Naive B cell (primary cell): ENCODE measurements at places on chromosomes 1 and 21. TPM values are rescaled to one million over a fixed set of nuclear protein-coding genes. Genes with fewer than 3 reads are reported as not detected.

CD5L gene
- polyA plus RNA-seq: not detected

WLS gene
- polyA plus RNA-seq: not detected

LAMC1 gene
- 13.3 TPM for polyA plus RNA-seq

ERICH3 gene
- not detected for polyA plus RNA-seq

PDC gene
- not detected for polyA plus RNA-seq

NTMT2 gene
- not detected for polyA plus RNA-seq

TNNI3K gene
- 0.48 TPM for polyA plus RNA-seq

RNU1-4 gene
- polyA plus RNA-seq: 27.4 TPM

MCOLN3 gene
- not detected for polyA plus RNA-seq

TLCD4 gene
- 1.8 TPM for polyA plus RNA-seq

GRCh38 chr1:175690298-175690697, 53.1 kb downstream of the TNR start:
- H3K27me3 ChIP-seq: peaks cover 11% of the 10 kb centered on the region
- DNase-seq: no peak
- no peak overlapping the region for H3K4me3 ChIP-seq
- peaks cover 4% of the 10 kb centered on the region for H3K4me1 ChIP-seq
- no peak overlapping the region for H3K27ac ChIP-seq
- H3K36me3 ChIP-seq: no peaks in the 10 kb centered on the region

GRCh38 chr1:108120163-108120562, 80.0 kb downstream of the SLC25A24 start:
- peak overlapping the region; percentile 35 for H3K27ac ChIP-seq
- no peak overlapping the region for H3K4me3 ChIP-seq
- no peak for DNase-seq
- H3K4me1 ChIP-seq: peaks cover 20% of the 10 kb centered on the region

GRCh38 chr1:225881081-225881958, 860 bp downstream of the TMEM63A start:
- H3K27ac ChIP-seq: peak overlapping the region; percentile 40
- peak overlapping the region; percentile 95 for H3K4me3 ChIP-seq
- no peaks in the 10 kb centered on the region for H3K36me3 ChIP-seq
- H3K4me1 ChIP-seq: peaks cover 45% of the 10 kb centered on the region
- no peak for DNase-seq
- H3K27me3 ChIP-seq: no peaks in the 10 kb centered on the region

DNA sequence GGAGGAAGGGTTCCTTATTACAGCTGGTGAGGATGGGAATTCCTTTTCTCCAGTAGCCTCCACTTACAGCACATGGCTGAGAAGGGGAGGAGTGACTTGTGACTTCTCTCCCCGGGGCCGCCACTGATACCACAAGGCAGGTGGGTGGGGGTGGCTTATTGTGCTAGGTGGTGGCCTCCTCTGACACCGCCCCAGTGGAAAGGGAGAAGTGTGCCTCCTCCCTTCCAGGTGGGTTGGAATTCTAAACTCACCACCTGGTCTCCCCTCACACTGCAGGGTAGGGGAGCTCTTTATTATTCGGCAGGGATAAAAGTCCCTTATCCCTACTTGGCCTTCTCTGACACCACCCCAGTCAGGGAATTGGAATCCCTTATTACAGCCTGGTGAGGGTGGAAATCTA, 89.5 kb downstream of the CCDC30 start:
- no peaks in the 10 kb centered on the region for H3K27me3 ChIP-seq
- H3K4me1 ChIP-seq: no peaks in the 10 kb centered on the region
- H3K27ac ChIP-seq: no peak overlapping the region
- no peak overlapping the region for H3K4me3 ChIP-seq

GRCh38 chr1:198363625-198364151, 176.8 kb downstream of the ATP6V1G3 start:
- no peak for DNase-seq

GRCh38 chr1:11813021-11813420, 7.0 kb downstream of the CLCN6 start:
- no peaks in the 10 kb centered on the region for H3K27me3 ChIP-seq

DNA sequence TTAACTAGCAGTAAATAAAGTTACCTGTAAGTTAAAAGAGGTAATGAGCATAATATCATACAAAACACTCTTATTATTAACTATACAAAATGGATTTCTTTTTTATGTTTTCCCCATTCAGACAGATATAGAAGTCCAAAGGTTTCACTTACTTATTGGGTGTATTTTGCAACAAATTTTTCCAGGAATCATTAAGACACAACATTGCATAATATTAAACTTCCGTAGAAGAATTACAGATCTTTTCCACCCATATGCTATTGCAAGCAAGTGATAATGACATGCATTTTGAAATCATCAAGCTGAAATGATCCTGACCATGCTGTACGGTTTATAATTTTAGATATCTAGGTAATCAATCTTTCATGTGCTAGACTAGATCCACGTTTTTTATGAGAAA, 957.0 kb downstream of the NCAM2 start:
- H3K27me3 ChIP-seq: no peaks in the 10 kb centered on the region
- no peak overlapping the region for H3K27ac ChIP-seq
- no peaks in the 10 kb centered on the region for H3K36me3 ChIP-seq
- H3K4me3 ChIP-seq: no peak overlapping the region
- no peak for DNase-seq

- H3K4me1 ChIP-seq: no peaks in the 10 kb centered on the region
- no peak overlapping the region for H3K4me3 ChIP-seq
- DNase-seq: no peak
- no peak overlapping the region for H3K27ac ChIP-seq
Observed at GRCh38 chr1:43592974-43593683, 56.8 kb upstream of the KDM4A start.

- no peaks in the 10 kb centered on the region for H3K36me3 ChIP-seq
- peak overlapping the region; percentile 11 for H3K4me3 ChIP-seq
- no peak for DNase-seq
- H3K27ac ChIP-seq: no peak overlapping the region
- peaks cover 31% of the 10 kb centered on the region for H3K4me1 ChIP-seq
- no peaks in the 10 kb centered on the region for H3K27me3 ChIP-seq
Observed at GRCh38 chr1:89274411-89274857, 1.8 kb upstream of the GBP5 start.

GRCh38 chr1:173134029-173134428, 73.1 kb downstream of the TNFSF4 start:
- H3K27ac ChIP-seq: no peak overlapping the region
- H3K4me1 ChIP-seq: no peaks in the 10 kb centered on the region
- DNase-seq: no peak

DNA sequence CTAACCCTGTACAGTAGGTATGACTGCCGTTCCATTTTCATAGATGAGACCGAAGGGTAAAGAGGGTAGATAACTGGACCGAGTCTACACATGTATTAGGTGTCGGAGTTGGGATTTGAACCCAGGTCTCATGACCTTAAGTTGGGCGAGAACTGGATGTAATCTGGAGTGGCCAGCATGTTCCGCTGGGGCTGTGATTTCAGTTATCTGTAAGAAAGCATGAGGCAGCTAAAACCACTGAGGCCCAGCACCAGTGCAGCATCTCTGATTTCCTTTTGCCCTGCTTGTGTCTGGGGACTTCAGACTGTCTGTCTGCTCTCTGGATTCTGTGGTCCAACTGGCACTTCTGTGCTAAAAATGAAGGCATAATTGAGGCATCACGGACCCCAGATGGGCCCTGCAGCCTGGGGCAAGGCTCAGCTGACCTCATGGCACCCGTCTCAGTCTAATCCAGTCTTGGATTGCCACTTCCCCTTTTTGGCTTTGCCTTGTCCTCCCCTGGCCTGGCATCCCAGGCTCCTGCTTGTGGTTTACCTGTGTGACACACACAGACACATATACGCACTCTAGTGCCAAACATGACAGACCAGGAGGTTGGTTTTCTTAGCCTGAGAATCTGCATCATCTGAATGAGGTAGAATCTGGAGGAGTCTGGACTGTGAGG, 180.2 kb downstream of the KIF26B start:
- no peaks in the 10 kb centered on the region for H3K4me1 ChIP-seq
- H3K27me3 ChIP-seq: peaks cover 13% of the 10 kb centered on the region
- H3K4me3 ChIP-seq: no peak overlapping the region
- H3K36me3 ChIP-seq: no peaks in the 10 kb centered on the region

- no peaks in the 10 kb centered on the region for H3K4me1 ChIP-seq
- no peak overlapping the region for H3K4me3 ChIP-seq
- DNase-seq: no peak
- no peaks in the 10 kb centered on the region for H3K36me3 ChIP-seq
- no peak overlapping the region for H3K27ac ChIP-seq
Observed at GRCh38 chr1:56550138-56550858, 29.1 kb downstream of the PLPP3 start.

DNA sequence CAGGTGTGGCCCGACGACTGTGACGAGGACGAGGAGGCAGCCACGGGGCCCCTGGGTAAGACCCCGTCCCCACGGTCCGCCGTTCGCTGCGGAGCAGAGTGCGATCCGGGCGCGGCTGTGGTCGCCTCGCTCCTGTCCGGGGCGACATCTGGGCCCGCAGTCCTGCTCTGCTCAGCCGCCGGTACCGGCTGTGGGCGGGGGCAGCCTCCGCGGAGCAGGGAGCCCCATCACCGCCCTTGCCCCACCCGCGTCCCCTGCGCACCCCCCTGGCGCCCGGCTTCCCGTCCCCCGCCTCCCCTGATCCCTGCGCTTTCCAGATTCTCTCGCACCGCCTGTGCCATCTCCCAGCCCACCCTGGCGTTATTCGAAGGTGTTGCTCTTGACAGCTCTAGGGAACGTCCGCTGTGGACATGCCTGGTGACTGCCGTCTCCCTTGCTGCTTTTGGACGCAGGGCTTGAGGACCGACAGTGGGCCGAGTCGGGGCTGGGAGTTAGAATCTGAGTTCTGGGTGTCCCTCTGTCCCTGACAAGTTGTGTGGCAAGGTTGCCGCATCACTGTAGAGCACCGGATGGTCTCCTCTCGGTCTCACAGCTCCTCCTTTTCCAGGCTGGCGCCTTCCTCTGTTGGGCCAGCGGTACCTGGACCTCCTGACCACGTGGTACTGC, 596 bp downstream of the TOR3A start:
- no peaks in the 10 kb centered on the region for H3K36me3 ChIP-seq
- peak overlapping the region; percentile 97 for H3K4me3 ChIP-seq
- no peaks in the 10 kb centered on the region for H3K27me3 ChIP-seq
- DNase-seq: no peak
- H3K4me1 ChIP-seq: peaks cover 35% of the 10 kb centered on the region

DNA sequence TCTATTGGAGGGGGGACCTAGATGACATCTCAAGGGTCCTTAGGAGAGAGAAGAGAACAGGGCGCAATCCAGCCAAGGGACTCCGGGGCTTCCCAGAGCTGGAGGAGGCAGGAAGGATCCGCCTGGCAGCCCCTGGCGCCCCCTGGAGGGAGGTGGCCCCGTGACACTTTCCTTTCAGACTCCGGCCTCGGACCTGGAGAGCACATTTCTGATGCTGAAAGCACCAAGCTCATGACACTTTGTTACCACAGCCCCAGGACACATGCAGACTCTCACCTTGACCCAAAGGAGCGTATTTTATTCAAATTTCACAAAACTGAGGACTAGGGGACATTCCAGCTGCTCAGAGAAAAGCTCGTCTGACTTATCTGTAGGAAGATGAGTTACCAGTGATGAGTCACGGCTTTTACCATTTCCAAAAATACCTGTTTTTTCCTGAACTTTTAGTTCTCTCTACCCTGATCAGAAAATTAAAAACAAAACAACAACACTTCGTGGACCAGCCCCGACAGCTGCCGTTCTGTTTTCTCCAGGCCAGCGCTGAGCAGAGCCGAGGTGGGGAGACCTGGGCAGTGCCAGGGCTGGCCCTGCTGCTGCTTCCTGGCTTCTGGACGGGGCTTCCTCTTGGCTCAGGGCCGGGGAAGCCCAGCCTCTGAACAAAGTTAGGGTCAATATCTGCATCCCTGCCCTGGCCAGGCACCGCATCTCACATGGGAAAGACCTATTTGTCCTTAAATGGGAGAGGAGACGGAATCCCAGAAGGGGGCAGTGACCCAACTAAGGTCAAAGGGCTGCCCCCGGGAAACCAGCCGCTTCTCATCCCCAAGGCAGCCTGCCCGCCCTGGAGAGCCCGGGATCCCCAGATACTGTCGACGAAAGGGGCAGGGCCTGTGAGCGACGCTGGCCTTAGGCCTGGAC, 21.6 kb upstream of the POFUT2 start:
- peaks cover 63% of the 10 kb centered on the region for H3K27me3 ChIP-seq
- DNase-seq: no peak
- no peak overlapping the region for H3K4me3 ChIP-seq
- H3K36me3 ChIP-seq: peaks cover 4% of the 10 kb centered on the region

DNA sequence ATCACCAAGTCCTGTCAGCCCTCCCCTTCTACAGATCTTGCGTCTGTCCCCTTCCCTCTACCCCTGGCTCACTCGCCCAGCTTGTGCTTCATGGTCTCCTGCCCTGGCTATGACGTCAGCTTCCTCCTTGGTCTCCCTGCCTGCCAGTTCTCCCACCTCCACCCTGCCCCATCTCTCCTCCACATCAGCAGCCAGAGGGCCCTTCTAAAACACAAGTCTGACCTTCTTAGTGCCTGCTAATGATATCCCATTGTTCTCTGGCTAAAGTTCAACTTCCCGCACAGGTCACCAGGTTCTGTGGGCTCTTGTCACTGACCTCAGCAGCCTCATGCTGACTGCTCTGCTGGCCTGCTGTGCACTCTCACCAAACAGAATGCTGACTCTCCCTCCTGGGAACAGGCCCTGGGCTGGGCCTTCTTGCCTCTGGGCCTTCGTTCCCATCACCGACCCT, 24.7 kb upstream of the MYCL start:
- no peaks in the 10 kb centered on the region for H3K36me3 ChIP-seq
- H3K4me3 ChIP-seq: peak overlapping the region; percentile 75
- peaks cover 18% of the 10 kb centered on the region for H3K4me1 ChIP-seq
- peak overlapping the region; percentile 93 for H3K27ac ChIP-seq
- H3K27me3 ChIP-seq: no peaks in the 10 kb centered on the region
- peak; percentile 29 for DNase-seq

DNA sequence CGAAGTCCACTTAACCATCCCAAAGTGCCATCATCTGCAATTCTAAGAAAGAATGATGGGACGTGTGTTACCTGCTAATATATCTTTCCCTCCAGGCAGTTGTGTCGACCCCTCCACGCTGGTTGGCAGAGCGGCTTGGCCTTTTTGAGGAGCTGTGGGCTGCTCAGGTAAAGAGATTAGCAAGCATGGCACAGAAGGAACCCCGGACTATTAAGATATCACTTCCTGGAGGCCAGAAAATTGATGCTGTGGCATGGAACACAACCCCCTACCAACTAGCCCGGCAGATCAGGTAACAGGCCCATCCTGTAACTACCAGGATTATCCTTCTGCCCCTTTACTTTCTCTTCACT, 520 bp downstream of the TARS2 start:
- H3K27ac ChIP-seq: peak overlapping the region; percentile 99
- no peaks in the 10 kb centered on the region for H3K27me3 ChIP-seq
- H3K4me1 ChIP-seq: peaks cover 22% of the 10 kb centered on the region
- peaks cover 22% of the 10 kb centered on the region for H3K36me3 ChIP-seq

GRCh38 chr21:31255036-31255435, 89.0 kb downstream of the TIAM1 start:
- H3K4me1 ChIP-seq: no peaks in the 10 kb centered on the region
- H3K27ac ChIP-seq: no peak overlapping the region
- H3K36me3 ChIP-seq: no peaks in the 10 kb centered on the region
- no peak for DNase-seq
- H3K27me3 ChIP-seq: no peaks in the 10 kb centered on the region
- H3K4me3 ChIP-seq: no peak overlapping the region

- DNase-seq: no peak
- H3K4me3 ChIP-seq: peak overlapping the region; percentile 68
- peaks cover 33% of the 10 kb centered on the region for H3K27me3 ChIP-seq
- peaks cover 47% of the 10 kb centered on the region for H3K4me1 ChIP-seq
- no peaks in the 10 kb centered on the region for H3K36me3 ChIP-seq
- H3K27ac ChIP-seq: no peak overlapping the region
Observed at GRCh38 chr1:227560393-227561173, 2.8 kb upstream of the ZNF678 start.

GRCh38 chr1:34380526-34381124, 203.9 kb downstream of the C1orf94 start:
- H3K36me3 ChIP-seq: no peaks in the 10 kb centered on the region
- H3K4me3 ChIP-seq: no peak overlapping the region
- H3K27me3 ChIP-seq: peaks cover 30% of the 10 kb centered on the region
- no peak overlapping the region for H3K27ac ChIP-seq
